ENCODE measurements at places on chromosomes 12 and 14. TPM values are rescaled to one million over a fixed set of nuclear protein-coding genes. Genes with fewer than 3 reads are reported as not detected.

The TBX3 gene
- total RNA-seq = 57.0 TPM

The DTX1 gene
- total RNA-seq = 8.3 TPM

The SMCO2 gene
- not detected for total RNA-seq

The KRT81 gene
- not detected for total RNA-seq

The KIF5A gene
- total RNA-seq = 4.4 TPM

The ACVRL1 gene
- total RNA-seq = 115 TPM

GRCh38 chr12:77953528-77954205, 123.0 kb downstream of the NAV3 start:
- H3K36me3 ChIP-seq = no peaks in the 10 kb centered on the region
- no peaks in the 10 kb centered on the region for H3K27me3 ChIP-seq
- H3K4me3 ChIP-seq = no peak overlapping the region
- DNase-seq = no peak
- no peaks in the 10 kb centered on the region for H3K4me1 ChIP-seq

- no peaks in the 10 kb centered on the region for H3K4me1 ChIP-seq
- H3K4me3 ChIP-seq = no peak overlapping the region
- H3K27ac ChIP-seq = no peak overlapping the region
- DNase-seq = no peak
These were observed 28.0 kb upstream of the GARIN6 start for GRCh38 chr12:99619389-99620158.

DNA sequence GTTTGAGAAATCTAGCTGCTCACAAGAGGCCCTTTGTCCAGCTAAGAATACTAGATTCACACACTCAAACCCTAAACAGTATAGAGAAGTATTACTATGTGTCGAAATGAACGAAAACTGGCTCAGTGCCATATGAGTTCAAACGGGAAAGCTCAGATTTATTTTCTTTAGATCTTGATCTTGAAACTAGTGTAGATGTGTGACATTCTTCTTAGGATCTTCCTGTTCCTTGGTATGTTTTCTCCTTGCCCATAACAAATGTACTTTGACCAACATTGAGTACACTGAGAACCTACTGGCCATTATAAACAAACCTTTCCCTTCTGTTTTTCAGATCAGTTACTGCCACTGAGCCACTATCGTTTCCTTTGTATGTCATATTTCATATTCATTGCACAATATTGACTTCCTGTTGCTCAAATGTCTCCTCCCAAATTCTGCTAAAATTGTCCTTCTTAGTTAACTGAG, 21.3 kb downstream of the MYBPC1 start:
- H3K27me3 ChIP-seq = no peaks in the 10 kb centered on the region
- H3K4me1 ChIP-seq = peaks cover 7% of the 10 kb centered on the region
- no peaks in the 10 kb centered on the region for H3K36me3 ChIP-seq
- no peak overlapping the region for H3K27ac ChIP-seq

DNA sequence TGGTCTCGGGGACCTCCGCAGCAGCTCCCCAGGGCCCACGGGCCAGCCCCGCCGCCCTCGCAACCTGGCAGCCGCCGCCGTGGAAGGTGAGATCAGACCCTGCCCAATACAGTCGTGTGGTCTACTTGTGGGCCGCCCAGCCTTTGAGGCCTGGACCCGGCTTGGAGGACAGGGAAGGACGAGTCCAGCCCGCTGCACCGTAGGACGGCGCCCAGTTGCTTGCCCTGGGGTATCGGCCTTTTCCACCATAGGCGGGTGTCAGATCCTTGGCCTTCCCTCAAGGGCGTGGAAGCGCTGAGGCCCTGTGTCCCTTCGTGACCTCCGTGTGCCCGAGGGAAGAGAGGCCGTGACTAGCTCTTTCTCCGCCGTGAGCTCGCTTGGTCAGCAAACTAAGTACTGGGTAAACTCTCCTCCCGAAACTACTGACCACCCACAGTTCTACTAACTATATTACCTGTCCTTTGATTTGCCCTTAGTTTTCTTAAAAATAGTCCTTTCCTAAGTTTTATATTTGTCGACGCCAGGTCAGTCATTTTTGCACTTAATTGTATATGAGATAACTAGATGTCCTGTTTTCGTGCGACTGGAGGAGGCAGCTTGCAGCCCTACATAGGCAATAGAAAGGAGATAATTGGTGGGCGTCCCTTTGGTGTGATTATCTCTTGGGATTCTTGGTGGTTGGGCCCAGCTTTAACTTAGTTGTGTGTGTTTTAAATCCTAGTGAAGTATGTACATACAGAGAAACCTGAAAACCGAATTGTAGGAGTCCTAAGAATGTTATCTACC, 757 bp downstream of the SLC25A3 start:
- H3K4me3 ChIP-seq = peak overlapping the region; percentile 99
- H3K4me1 ChIP-seq = peaks cover 18% of the 10 kb centered on the region
- H3K27me3 ChIP-seq = no peaks in the 10 kb centered on the region
- H3K27ac ChIP-seq = peak overlapping the region; percentile 99
- H3K36me3 ChIP-seq = no peaks in the 10 kb centered on the region

- H3K27me3 ChIP-seq = no peaks in the 10 kb centered on the region
- H3K4me3 ChIP-seq = no peak overlapping the region
- no peaks in the 10 kb centered on the region for H3K36me3 ChIP-seq
- no peaks in the 10 kb centered on the region for H3K4me1 ChIP-seq
- H3K27ac ChIP-seq = no peak overlapping the region
These were observed 205.4 kb downstream of the NAV3 start for GRCh38 chr12:78035901-78036606.

GRCh38 chr12:7837366-7837765, 35.3 kb downstream of the SLC2A14 start:
- DNase-seq = no peak
- no peaks in the 10 kb centered on the region for H3K36me3 ChIP-seq
- H3K4me3 ChIP-seq = no peak overlapping the region
- H3K4me1 ChIP-seq = no peaks in the 10 kb centered on the region

GRCh38 chr12:42794806-42795205, 205.3 kb upstream of the PRICKLE1 start:
- DNase-seq = no peak
- H3K27ac ChIP-seq = no peak overlapping the region
- H3K4me1 ChIP-seq = no peaks in the 10 kb centered on the region

DNA sequence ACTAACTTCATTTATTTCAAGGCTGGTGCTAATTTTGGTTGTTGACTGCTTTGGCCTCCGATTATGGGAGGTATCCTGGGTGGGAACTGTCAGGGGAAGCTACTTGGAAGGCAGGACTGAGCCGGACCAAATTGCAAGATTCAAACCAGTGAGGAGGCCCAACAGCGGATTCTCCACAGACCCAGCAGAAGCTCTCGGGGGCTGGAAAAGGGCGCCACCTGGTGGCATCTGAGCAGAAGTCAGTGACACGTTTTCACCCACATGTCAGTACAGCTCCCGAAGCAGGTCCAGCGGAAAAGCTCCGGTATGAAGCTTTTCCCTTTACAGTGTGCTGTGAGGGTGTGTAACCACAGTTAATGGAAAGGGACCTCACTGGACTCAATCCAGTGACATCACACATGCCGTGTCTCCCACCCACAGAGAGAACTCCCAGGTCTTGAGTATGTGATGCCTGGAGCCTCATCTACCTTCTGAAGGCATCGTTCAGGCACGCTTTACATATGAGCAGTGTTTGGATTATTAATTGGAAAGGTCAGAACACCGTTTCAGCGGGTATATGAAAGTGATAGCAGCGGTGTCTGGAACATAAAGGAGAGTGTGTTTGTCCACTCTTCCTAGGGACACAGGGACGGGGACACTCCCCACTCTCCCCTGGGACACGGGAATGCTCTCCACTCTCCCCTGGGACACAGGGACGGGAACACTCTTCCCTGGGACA, 3.6 kb upstream of the P2RX2 start:
- peaks cover 5% of the 10 kb centered on the region for H3K27me3 ChIP-seq
- peaks cover 17% of the 10 kb centered on the region for H3K4me1 ChIP-seq
- DNase-seq = no peak
- no peaks in the 10 kb centered on the region for H3K36me3 ChIP-seq
- H3K27ac ChIP-seq = no peak overlapping the region

DNA sequence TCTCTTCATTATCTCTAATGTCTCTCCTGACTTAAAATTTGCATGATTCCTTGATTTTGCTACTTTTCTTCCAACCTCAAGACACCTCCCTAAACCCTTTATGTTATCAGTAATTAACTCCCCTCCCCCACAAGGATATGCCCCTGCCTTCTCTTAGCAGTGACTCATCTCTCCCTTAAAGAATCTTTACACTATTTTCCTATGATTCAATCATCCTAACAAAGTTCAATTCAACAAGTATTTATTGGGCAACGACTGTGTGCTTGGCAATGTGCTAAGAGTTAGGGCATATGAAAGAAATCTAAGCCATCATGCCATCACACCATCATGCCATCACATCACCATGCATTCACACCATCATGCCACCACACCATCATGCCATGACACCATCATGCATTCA, 80.1 kb downstream of the ANO2 start:
- H3K4me1 ChIP-seq = no peaks in the 10 kb centered on the region
- H3K4me3 ChIP-seq = no peak overlapping the region
- no peak overlapping the region for H3K27ac ChIP-seq
- no peaks in the 10 kb centered on the region for H3K36me3 ChIP-seq
- no peaks in the 10 kb centered on the region for H3K27me3 ChIP-seq

- peak within 1 kb of the TSS; percentile 79 for H3K27ac ChIP-seq
- no peak for DNase-seq
- H3K4me3 ChIP-seq = peak within 1 kb of the TSS; percentile 52
- H3K36me3 ChIP-seq = no peaks in the 10 kb centered on the region
- no peaks in the 10 kb centered on the region for H3K27me3 ChIP-seq
- H3K4me1 ChIP-seq = peaks cover 27% of the 10 kb centered on the region
These were observed at the start of gene PLXNC1 for GRCh38 chr12:94147991-94148738. Gene PLXNC1, plus strand, starts transcription at chr12:94148577. Its CDS starts 395 bp downstream, at chr12:94148972.

Measured in vagina (tissue), 2 donors.